ENCODE measurements at places on chromosomes 16 and 17.
A peak's percentile ranks its signal among the peaks of the same experiment; 100 is the strongest.

- DNase-seq: no peak
Measured at GRCh38 chr16:23371368-23371767, 69.3 kb downstream of the SCNN1B start.

DNA sequence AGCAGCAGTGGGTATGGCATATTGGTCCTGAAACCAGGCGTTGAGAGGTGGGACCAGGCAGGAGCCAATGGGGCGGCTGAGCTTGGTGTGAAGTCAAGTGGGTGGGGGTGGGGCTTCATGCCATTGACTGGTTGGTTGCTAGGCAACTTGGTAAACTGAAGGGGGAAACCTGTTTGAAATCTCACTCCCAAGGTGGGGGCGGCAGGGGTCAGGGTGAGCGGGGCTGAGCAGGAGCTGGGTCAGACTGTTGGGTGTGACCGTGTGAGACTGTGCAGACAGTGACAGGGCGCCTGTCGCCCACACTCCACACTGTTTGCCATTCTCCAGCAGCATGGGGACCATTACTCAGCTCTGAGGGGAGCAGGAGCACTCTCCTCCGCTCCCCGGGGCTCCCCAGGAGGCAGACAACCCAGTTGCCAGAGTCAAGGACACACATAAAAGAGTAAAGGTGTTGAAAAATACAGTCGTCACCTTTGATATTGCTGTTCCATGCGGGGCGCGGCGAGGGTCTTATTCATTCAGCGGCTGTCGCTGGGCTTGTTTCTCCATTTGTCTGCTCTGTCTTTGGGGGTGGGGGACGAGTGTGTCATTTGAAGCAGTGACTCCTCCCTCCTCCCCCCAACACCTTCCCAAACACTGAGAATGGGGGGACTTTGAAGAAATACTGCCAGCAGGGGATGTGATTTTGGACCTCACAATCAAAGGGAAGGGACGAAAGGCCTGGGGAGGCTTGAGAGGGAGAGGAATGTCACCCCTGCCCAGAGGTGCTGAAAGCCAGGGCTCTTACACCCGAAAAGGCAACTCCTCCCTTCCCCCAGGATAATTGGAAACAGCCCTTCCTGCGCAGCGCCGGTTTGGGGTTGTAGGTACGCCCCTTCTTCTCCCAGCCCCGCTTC is 1.2 kb upstream of the EFNB3 start:
- DNase-seq: no peak

- DNase-seq: no peak
Measured at GRCh38 chr17:41520821-41521521, 2.3 kb upstream of the KRT15 start.

- DNase-seq: no peak
Measured at GRCh38 chr16:10989559-10989958, 45.2 kb downstream of the CLEC16A start.

DNA sequence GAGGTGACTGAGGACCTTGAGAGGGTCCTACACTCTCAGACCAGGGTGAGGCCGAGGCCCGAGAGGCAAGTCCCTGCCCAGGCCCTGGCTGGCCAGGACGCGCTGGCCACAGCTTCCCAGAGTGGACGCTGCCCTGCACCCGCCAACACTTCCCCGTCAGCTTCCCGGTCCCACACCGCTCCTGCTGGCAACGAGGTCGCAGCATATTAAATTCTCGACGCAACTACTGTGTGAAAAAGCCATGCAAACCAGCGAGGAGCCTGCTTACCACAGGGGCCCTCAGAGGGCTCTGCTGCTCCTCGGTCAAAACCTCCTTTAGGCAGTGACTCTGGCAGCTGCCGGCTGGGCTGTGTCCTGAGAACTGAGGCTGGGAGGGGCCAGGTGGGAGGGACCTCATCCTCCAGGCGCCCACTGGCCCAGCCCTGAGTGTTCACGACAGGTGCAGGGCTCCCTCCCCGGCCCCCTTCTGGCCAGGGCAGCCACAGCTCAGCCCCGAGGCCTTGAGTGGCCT is 2.1 kb upstream of the TEX19 start:
- DNase-seq: no peak

DNA sequence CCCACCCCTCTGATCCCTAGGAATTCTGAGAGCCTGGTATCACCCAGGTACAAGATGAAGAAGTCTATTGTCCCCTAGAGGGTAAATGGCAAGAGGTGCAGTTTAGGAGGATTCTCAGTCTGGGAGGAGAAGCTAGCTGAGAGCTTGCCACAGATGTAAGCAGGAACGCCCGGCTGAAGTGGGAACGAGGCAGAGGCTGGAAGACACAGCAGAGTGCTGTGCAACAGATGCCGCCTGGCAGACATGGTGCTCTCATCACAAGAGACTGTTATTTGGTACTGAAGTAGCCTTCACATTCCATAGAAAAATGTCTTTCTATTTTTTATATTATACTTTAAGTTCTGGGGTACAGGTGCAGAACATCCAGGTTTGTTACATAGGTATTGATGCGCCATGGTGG is 20.3 kb upstream of the KRT20 start:
- no peak for DNase-seq

- DNase-seq: no peak
Measured at GRCh38 chr16:31767267-31767666, 106.3 kb upstream of the ZNF267 start.

GRCh38 chr17:39198186-39198566 is 707 bp upstream of the CACNB1 start:
- peak; percentile 48 for DNase-seq

GRCh38 chr17:21454441-21454840 is 78.3 kb downstream of the KCNJ12 start:
- DNase-seq: no peak

- DNase-seq: no peak
Measured at GRCh38 chr17:70105641-70106040, 30.6 kb downstream of the KCNJ16 start.

DNA sequence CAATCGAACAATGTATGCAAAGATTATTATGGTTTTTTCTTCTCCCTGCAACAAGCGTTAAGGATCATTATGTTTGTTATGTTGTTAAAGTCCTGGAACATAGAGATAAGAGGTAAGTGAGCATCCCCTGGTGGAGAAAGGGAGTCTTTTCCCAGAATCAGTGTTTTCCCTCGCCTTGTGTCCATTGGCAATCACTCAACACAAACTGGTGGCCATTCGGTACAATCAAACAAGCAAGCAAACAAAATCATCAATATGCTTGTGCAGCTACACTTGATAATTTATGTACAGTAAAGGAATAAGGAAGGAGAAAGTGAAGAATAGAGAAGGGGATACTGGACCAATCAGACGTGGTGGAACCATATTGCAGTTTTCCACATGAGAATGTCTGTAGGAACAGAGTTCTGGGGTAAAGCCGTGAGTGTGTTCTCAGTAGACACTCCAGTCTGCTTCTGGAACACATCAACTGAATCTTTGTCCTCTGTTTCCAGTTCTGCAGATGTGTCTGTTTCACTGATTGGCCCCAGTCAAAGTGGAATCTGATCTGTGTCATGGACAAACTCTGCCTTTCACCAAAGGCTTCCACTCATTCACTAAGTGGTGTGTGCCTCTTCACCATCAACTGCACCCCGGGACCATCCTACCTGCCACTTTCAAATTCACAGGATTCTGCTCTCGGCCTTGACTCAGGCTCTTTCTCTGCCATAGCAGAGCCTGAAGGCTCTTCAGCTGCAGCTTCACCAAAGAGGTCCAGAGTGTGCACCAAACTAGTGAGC is 169.5 kb downstream of the AHSP start:
- DNase-seq: peak; percentile 76

DNA sequence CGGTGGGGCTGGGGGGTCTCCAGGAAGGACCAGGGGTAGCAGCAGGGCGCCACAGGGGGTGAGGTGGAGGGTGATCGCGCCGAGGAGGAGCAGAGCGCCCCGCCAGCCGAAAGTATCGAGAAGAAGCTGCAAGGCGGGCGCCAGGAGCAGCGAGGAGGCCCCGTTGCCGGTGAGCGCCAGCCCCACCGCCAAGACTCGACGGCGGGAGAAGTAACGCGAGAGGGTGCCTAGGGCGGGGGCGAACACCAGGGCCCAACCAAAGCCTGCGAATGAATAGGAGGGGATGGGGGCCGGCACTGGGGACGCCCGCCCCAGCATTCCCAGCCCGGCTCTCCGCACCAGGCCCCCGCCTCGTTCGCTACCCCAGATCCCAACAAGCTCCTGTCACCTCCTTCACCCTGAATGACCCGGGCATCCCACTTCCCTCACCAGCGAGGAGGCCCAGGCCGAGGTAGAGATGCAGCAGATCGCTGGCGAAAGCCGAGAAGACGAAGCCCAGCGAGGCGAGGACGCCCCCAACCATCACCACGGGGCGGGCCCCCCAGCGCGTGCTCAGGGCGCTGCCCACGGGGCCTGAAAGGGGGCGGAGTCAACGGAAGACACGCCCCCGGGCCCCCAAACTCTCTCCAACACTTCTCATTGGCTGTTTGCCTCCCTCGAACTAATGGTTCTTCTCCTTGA is 1.3 kb downstream of the SLC16A11 start:
- no peak for DNase-seq

- no peak for DNase-seq
Measured at GRCh38 chr16:85710732-85711131, 22.0 kb upstream of the GINS2 start.

DNA sequence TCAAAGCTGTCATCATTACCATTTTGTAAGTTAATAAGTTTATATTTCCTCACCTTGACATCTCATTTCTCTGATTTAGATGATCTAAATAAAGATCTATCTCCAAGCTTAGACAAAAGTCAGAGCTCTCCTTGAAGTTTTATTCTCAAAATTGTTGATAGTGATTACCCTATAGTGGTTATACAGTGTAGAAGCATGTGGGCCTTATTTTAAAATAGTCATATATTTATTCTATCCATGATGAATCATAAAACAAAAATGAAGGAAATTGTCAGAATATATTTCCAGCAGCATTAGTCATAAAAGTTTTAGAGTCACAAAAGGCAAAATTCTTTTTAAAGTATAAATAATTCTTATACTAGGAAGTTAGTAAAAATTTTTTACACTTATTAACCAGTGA is 49.0 kb downstream of the RHOT1 start:
- no peak for DNase-seq

DNA sequence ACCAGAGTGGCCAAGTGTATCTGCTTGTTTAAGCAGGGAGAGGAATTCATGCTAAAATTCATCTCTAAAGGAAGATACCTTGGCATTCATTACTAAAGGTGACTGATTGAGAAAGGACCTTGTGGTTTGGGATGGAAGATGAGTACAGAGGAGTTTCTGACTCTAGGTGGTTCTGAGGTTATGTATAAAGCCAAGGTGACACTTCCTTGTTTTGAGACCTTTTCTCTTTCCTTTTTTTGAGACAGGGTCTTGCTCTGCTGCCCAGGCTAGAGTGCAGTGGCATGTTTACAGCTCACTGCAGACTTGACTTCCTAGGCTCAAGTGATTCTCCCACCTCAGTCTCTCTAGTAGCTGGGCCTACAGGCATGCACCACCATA is 9.1 kb downstream of the ABHD15 start:
- DNase-seq: no peak

DNA sequence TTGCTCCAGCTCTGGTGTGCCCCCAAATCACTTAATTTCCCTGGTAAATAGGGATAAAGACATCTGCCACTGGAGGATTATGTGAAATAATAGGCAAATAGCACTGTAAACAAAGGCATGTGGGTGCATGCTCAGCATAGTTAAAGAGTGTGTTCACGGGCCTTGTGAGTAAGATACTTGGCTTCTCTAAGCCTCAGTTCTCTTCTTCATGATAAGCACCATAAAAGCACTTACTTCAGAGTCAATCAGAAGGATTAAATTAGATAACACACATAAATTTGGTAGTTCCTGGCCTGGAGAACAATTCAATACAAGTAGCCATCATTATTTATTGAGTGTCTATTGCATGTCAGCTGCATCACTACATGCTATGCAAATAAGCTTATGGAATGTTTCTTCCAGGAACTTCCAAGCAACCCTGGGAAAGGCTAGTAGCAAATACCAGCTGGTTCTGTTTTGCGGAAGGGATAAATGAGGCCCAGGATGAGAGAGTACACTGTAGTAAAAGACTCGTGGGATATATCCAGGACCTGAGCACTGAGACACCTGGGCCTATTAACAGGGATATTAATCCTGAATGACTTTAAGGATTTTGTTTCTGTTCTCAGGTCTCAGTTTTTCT is 14.5 kb downstream of the CCL11 start:
- DNase-seq: no peak

- DNase-seq: peak; percentile 68
Measured at GRCh38 chr16:83835586-83836566, 28.1 kb downstream of the HSBP1 start.

DNA sequence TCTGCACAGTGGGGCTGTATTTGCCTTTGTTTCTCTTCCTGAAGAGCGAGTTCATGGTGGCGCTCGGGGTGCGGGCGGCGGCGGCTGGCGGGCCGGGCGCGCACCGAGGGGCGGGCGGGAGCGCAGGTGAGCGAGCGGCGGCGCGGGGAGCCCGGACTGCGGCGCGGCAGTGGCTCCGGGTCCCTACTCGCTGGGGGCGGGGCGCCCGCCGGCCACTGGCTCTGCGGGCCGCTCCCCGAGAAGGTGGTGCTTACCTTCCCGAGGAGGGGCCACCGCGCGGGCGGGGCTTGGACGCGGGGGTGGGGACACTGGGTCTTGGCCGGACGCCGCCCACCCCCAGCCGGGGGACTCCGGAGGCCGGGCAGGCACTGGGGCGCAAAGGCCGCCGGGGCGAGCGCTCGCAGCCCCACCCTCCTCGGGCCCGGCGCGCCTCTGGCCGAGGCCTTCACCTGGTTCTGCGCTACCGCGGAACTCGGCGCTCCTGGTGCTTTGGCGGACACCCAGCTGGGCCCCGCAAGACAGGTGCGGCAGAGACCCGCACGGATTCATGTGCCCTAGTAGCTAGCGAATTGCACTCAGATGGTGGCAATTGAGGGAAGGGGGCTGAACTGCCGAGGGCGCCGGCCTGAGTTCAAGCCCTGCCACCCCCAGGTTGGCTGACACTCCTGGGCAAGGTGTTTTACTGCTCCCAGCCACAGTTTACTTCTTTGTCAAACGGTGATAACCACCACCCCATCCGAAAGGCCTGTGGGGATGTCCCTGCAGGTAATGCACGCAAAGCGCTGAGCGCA is at the start of gene PPL:
PPL (minus strand) TSS at position 158 of the 791 bp plus-strand sequence; CDS start at position 55, 103 bp downstream.
- no peak for DNase-seq

- DNase-seq: no peak
Measured at GRCh38 chr16:22946433-22946832, 132.5 kb downstream of the HS3ST2 start.

GRCh38 chr17:4329838-4330237 is 36.6 kb downstream of the UBE2G1 start:
- DNase-seq: no peak

- DNase-seq: peak; percentile 33
Measured at GRCh38 chr16:27698266-27698665, 148.3 kb downstream of the KATNIP start.

- no peak for DNase-seq
Measured at GRCh38 chr17:72158895-72159885, 38.4 kb downstream of the SOX9 start.

DNA sequence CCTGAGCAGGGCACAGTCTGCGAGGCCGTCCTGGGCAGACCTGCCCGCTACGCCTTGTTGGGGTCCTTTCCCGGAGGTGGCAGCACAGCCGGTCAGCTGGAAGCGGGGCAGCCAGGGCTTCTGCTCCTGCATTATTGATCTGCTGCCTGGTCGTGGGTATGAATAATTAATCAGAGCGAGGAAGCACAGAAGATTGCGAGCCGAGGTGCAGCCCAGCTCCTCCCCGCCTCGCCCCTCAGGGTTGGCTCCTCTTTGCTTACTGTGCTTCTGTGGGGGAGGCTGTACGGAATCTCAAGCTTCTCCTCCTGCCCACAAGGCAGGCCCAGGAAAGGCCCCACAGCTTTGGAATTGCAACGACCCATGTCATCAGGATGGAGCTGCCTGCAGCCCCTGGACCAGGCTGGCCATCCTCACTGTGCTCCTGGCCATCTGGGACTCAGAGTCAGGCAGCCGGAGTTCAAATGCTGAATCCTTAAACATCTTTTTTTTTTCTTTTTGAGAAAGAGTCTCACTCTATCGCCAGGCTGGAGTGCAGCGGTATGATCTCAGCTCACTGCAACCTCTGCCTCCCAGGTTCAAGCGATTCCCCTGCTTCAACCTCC is 25.6 kb downstream of the TRARG1 start:
- no peak for DNase-seq

Data from OCI-M1 (cell line).